ENCODE measurements at places on chromosomes 2 and 18.

GRCh38 chr18:67726882-67727281, 210.4 kb upstream of the DSEL start:
- no peak for DNase-seq

- DNase-seq, result peak; percentile 48
Measured at GRCh38 chr2:290090-290722, 2.3 kb upstream of the ALKAL2 start.

DNA sequence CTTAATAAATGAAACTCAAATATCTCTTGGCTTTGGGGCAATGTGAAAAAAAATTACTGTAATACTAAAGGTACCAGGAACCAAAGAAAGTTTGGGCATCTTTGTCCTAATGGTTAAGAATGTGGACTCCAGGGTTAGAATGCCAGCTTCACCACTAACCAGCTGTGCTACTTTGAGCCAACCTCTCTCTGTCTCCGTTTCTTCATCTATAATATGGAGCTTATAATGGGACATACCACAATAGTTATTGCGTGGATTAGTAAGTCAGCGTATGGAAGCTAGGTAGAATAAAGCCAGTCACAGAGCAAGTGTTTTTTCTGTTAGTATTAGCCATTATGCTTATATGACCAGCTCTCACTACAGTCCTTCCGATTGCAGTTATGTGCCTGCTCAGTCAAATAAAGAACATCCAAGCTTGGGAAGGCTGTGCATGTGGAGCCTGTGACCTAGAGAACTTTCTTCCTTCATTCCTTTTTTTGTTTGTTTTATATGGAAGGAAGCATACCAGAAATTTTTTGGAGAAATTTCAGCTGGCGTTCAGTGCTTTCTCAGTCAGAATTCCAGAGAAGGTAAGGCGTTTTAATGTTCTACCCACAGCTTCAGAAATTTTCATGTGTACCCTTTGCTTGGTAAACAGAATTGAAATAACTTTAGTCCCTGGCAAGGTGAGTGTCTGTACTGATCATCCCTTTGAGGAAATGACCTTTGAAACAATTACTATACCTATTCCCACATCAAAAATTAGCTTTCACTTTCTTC, 114.0 kb upstream of the RND3 start:
- DNase-seq, result peak; percentile 58

GRCh38 chr2:218658671-218659257, 659 bp downstream of the ZNF142 start:
- no peak for DNase-seq

GRCh38 chr2:201269764-201270163, 9.4 kb downstream of the CASP8 start:
- no peak for DNase-seq

- peak; percentile 41 for DNase-seq
Measured at GRCh38 chr2:158841850-158842249, 46.7 kb downstream of the DAPL1 start.

- no peak for DNase-seq
Measured at GRCh38 chr2:113216321-113216720, 42.5 kb downstream of the PSD4 start.

DNA sequence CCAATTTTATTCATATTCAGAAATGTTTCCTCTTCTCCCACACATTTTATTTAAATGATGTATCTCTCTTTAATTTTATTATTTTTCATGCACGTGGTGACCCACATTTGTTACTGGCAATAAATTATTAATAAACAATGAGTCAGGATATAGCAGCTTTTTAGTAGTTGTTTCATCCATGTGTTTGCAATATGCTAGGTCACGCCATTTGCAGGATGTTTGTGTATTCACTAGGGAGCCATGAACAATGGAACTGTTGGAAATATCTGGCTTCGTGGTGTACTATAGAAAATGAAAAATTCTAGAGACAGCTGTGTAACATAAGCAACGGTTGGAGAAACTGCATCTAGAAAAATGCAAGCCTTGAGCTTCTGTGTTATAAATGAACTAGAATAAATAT, 176.0 kb upstream of the COL3A1 start:
- DNase-seq, result peak; percentile 35

DNA sequence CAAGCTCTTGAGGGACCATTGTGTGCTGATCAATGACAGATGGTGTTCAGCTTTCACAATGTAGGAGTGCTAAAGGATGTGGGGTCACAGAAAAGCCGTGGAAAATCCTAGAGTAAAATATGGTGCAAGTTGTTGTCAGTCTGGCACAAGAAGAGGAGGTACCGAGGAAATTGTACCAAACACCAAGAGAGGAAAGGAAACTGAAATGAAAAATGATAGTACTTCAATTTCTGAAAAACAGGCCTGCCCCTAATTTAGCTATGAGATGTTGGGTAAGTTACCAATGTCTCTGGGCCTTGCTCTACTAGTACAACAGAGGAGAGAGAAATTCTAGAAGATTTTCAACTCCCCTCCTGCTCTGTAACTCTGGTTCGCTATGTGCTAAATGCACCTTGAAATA, 78.8 kb upstream of the PELI1 start:
- no peak for DNase-seq

GRCh38 chr18:50151926-50152325, 43.0 kb downstream of the MYO5B start:
- peak; percentile 11 for DNase-seq

DNA sequence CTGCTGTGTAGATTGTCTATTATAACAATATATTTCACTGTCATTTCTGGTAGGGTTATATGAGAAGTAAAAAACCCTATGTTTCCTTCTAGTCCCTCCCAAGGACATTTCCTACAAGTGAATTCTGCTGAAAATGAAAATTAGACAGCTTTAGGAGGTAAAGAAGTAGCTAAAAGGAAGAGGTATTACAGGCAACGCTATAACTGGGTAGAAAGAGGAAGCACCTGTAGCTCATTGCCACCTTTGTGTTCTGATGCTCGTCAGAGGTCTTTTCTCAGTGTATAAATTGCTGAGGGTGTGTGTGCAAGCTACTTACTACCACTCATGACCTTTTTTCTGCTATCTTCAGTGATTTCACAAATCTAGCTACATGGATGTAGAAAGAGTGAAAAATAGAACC, 1.4 kb downstream of the DNAJC10 start:
- DNase-seq, result no peak

- DNase-seq, result no peak
Measured at GRCh38 chr2:63675026-63675425, 86.3 kb downstream of the MDH1 start.

- DNase-seq, result peak; percentile 31
Measured at GRCh38 chr2:169476459-169476858, 2.8 kb upstream of the BBS5 start.

GRCh38 chr2:239327536-239328350, 73.1 kb downstream of the HDAC4 start:
- no peak for DNase-seq

DNA sequence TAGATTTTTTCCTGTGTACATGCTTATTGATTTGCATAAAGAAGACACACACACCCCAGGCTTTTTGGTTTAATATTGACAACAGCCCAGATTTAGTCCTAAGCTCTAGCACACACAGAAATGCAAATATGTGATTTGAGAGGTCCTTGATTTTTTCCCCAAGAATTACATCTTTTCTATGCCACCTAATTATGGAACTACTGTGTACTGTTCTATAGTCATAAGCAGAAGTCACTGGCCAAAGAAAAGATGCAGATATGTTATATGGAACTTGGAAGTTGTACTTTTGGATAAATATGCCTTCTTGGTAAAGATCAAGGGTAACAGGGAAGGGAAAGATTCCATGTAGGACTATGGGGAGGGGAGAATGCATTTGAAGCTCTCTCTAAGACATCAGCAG, 105.6 kb downstream of the SETBP1 start:
- DNase-seq, result no peak

DNA sequence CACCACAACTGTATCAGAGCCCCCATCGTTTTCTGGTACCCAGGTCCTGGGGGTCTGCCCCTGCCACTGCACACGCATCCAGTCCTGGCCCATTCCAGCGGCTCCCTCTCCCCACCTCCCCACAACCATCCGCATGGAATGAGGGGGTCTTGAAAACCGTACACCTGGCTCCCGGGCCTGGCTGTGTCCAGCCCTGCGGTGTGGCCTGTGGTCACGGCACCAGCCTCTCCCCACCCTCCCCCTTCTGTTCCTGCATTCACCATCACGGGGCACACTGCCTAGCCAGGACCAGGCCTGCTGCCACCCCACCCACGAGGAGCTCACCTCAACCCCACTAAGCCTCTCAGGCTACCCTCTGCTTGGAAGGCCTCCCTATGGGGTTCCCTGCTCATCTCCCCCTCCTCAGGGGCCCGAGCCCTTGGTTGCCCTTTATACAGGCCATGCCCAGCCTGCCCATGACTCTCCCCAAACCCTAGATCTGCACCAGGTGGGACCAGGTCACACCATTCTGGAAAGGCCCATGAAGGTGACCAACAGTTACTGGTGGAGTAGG, 11.4 kb downstream of the GPR35 start:
- DNase-seq, result no peak

DNA sequence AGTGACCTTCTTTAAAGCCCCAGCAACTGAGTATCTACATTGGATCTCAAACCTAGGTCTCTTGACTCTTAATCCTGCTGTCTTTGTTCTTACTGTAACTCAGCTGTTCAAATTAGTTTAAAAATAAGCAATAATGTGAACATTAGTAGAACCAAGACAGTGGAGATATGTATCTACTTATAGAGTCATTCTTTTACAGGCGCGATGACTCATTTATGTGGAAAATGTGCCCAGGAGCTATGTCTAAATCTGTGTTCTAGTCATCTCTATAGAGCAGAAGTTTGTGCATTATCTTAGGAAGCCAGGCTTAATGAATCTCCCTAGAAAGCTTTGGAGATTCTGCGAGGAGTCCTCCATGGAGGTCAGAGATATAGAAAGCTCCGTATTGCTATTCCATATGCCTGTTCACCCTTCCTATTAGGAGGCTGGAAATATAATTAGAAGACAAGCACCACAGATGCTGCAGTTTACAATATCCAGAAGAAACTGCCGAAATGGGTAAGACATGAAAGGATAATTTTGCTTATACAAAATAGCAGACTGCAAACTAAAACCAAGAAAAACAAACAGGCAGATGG, 211.6 kb downstream of the TRIB2 start:
- DNase-seq, result no peak

GRCh38 chr2:141003967-141004657, 1126.7 kb downstream of the LRP1B start:
- no peak for DNase-seq

DNA sequence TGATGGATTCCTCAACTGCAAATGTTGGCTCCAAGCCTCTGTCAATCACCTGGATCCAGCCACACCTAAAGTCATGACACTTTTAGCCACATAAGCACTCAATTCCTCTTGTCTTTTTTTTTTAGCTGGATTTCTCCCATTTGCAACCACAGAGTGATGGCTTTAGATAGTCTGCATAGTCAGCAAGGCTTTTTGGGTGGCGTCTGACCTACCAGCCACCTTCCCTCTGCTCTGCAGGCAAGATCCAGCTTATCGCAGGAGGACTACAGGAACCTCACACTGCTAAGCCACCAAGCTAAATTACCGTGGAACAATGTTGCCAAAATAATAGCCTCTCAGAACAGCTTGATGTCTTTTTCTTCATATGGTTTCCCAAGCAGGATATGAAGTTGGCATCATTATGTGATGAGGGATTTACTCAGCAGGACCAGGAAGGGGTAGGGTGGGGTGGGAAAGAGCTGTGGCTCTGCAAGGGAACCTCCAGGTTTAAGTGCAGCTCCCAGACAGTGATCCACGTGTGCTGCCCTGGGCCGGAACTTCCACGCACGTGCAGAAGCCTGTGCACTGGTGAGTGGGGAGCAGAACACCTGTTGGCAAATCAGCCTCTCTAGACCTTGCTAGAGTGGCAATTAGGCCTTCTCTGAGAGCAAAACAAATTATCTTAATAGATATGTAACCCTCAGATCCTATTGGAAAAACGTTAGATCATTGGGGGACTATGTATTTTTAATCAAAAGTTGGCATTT, 170.6 kb upstream of the NCK2 start:
- no peak for DNase-seq

GRCh38 chr2:143946436-143947391, 573.2 kb downstream of the ZEB2 start:
- DNase-seq, result no peak

- no peak for DNase-seq
Measured at GRCh38 chr2:158477202-158477601, 20.4 kb downstream of the PKP4 start.

- DNase-seq, result no peak
Measured at GRCh38 chr2:12536976-12537375, 179.8 kb upstream of the TRIB2 start.

- no peak for DNase-seq
Measured at GRCh38 chr2:148524519-148524919, 120.0 kb upstream of the EPC2 start.

- DNase-seq, result peak; percentile 71
Measured at GRCh38 chr18:63518178-63519012, 23.8 kb upstream of the SERPINB12 start.

GRCh38 chr2:210994104-210994503, 437.7 kb downstream of the CPS1 start:
- DNase-seq, result no peak

DNA sequence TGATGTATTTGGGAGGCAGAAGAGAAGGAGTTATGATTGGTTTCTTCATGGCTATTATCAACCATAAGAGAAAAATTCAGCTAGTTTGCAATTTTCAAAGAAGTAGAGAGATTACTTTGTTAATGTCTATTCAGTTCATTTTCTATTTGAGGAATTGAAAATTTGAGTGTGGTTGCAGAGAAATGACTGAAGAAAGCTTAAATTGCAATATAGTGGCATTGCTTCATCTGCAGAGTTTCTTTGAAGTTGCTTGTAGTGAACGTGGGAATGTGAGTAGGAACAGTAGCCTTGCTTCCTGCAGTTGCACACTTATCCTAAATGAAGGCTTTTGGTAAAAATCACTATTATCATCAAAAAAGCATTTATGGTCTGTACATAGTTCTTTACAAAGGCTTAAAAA, 14.7 kb upstream of the CYRIA start:
- DNase-seq, result no peak

GRCh38 chr18:77316641-77317040, 67.0 kb downstream of the GALR1 start:
- DNase-seq, result no peak

- DNase-seq, result no peak
Measured at GRCh38 chr18:47949202-47949601, 18.7 kb upstream of the SMAD2 start.

GRCh38 chr18:71105078-71105819, 816.4 kb downstream of the SOCS6 start:
- peak; percentile 6 for DNase-seq

GRCh38 chr18:52340406-52341102, 557 bp downstream of the DCC start:
- DNase-seq, result no peak

GRCh38 chr2:199738727-199739412, 112.1 kb downstream of the FTCDNL1 start:
- no peak for DNase-seq

DNA sequence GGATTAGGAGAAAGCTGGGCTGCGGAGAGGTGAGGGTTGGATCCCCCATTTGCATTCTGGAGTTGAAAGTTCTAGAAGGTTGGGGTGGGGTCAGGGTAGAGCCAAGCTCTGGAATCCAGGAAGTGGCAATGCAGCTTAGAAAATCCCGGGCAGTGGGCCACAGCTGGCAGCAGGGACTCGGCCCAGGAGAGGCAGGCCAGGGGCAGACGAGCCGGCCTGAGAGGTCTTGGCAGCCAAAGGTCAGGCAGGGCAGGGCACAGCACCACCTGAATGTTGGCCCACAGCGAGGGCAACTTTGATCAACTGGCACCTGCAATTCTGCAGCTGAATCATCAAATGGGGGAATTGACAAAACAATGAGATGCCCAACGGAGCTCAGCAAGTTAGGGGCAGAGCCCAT, 139.2 kb downstream of the INHBB start:
- DNase-seq, result no peak

All from astrocyte of the cerebellum (primary cell).